ENCODE measurements at places on chromosomes 5 and 9.

DNA sequence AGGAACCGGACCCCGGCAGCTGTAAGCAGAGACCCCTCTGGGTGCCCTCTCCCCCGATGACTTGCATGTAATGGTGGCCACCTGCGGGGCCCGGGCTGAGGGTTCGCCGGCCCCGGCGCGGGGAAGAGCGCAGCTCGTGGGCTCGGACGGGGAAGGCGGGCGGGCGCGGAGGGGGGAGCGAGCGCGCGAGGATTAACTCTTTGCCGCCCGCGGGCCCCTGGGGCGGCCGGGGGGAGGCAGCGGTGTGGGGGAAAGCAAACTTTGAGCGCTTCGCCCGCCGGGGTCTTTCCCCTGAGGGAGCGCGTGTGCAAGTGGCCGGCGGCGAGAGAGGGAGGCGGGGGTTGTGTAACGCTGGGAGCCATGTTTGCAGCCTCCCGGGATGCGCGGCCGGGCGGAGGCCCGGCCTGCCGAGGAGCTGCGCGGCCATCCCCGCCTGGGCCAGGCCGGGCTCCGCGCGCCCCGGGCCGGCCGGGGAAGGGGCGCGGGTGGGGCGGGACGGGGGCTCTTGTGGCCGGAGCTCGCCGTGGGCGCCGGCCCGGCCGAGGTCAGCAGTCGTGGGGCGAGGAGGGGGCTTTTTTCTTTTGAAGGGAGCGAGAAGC lies 547 bp downstream of the ANP32B start:
- peak; percentile 11 for DNase-seq

DNA sequence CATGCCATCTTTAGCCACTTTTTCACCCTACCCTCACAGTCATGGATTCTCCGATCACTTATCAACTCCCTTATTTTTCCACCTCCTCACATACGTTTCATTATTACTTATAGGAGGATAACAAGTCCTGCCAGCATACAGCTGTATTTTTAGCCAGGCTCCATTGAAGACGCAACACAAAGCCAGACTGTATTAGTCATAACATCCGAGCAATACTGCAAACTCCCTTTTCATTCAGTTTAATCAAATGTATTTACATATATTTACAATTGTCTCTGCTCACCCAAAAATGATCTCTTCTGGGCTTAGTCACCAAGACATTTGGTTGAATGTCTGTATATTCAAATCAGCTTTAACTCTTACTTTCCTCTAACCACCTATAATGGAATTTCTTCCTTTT lies 126.4 kb upstream of the PRLR start:
- no peak for DNase-seq

GRCh38 chr9:86783884-86784283 lies 163.4 kb downstream of the GAS1 start:
- no peak for DNase-seq

DNA sequence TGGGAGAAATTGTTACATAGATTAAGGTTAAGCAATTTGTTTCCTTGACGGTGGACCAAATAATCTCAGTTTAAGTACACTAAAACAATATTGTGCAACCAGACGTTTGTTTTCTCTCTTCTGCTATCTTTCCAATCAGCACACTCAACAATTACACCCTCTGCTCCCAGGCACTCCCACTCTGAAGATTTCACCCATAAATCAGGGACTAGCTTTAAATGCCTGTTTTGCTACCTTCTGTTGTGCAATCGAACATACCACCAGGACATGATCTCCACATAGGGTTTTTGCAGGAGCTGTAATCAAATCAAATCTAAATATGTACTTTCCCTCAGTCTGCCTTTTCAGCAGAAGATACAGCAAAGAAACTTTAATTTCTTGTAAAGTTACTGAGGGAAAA lies 405.8 kb upstream of the TLE4 start:
- no peak for DNase-seq

DNA sequence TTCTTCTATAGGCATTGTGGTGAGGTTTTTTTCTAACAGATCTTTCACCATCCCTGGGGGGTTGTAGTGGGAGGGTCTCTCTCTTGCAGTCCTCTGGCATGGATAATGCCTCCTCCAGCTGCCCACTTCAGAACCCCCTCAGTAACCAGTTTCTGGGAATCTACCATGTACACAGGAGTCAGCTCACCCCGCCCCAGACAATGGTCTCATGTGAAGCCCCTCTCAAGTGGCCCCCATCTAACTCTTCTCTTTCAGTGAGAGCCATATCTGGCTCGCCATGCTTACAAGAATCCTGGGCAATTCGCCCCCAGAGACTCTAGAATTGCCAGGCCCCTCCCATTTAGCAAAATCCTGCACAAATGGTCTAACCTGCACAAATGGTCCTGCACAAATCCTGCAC lies 144.4 kb upstream of the FSTL4 start:
- DNase-seq, result no peak

DNA sequence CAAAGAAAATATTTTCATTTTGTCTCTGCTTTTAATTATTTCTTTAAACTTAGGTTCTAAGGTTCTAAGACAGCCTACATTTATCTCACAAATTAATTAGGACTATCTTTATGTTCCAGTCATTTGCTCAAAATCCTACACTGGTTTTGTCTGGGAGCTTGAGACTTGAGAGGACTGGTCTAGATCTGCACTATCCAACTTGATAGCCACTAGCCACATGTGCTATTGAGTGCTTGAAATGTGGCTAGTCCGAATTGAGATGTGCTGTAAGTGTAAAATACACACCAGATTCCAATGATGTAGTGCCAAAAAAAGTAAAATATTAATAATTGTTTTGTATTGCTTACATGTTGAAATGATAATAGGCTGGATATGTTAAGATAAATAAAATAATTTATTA lies 7.2 kb downstream of the CDC37L1 start:
- DNase-seq, result no peak

DNA sequence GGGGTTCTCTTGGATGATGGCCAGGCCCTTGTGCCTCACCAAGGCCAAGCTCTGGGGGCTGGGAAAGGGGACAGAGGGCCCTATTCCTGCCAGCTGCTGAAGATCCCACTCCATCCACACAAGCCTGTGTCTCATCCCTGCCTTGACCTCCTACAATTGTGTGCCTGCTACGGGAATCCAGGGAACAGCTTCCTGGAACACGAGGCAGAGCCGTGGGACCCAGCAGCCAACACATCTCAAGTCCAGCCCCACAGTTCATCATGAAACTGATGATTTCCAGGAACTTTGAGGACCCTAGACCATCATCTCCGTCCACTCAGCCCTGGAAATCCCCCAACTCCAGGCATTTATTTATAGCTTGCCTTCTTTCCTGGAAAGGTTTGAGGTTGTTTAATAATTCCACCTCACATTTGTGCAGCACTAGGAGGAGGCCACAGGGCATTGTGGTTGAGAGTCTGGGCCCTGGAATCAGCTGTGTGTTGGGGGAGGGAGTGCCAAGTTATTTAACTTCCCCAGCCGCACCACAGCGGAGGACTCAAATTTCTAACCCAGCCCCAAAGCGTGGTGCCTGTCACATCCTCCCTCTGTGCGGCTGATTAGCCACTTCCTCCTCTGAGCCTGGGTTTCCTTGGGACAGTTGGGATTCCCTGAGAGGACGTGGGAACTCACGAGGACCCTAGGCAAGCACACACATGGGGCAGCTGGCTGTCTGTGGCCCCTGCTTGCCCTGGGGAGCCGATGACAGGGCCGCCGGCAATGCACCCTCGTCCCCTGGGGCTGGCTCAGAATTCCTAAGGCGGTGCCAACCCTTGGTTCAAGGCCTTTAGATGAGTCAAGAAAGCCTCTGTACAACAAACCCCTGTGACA lies 58.2 kb upstream of the GGTA1 start:
- no peak for DNase-seq

All from activated CD4-positive, alpha-beta T cell treated with anti-CD3 and anti-CD28 coated beads for 24 hours (primary cell).